ENCODE measurements at places on chromosomes 3 and 15. TPM values are rescaled to one million over a fixed set of nuclear protein-coding genes. Genes with fewer than 3 reads are reported as not detected.

SENP8 gene
- total RNA-seq = 1.3 TPM

GOLGA6L4 gene
- total RNA-seq = 2.0 TPM

EXOG gene
- 13.6 TPM for total RNA-seq

RCCD1 gene
- total RNA-seq = 7.8 TPM

ISLR2 gene
- total RNA-seq = not detected

NANOGP8 gene
- total RNA-seq = 0.38 TPM

LINGO1 gene
- 0.33 TPM for total RNA-seq

CPN2 gene
- not detected for total RNA-seq

LRRIQ4 gene
- 0.19 TPM for total RNA-seq
